ENCODE measurements at places on chromosomes 4 and X.

GRCh38 chr4:84681486-84682274 is 98.8 kb downstream of the CDS1 start:
- no peak for DNase-seq

GRCh38 chrX:68695206-68695845 is 47.9 kb downstream of the STARD8 start:
- no peak for DNase-seq

DNA sequence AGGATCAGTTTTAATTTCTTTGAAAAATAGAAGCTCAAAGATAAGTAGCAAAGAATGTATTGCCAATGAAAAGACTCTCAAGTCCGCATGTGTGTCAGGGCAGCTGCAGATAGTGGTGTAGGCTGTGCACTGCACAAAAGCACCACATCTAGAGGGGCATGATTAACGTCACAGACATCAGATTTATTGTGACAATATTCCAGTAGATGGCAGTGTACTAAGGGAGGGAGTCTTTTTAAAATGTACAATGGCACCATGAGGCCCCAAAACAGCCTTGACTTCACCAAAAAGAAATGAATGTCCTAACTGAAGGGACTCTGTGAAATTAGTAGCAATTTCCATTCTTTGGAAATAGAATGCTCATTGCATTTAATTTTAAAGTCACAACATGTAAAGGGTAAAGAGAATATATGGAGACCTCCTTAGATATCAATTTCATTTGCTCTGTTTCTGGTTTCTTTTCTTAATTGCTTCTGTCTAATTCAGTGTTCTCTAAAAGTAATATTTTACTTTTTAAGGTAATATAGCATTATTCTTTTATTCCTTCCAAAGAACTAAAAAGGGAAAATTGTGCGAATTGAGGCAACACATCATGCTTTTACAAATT is 98.4 kb downstream of the ZNF827 start:
- DNase-seq: no peak

- no peak for DNase-seq
Measured at GRCh38 chr4:8324640-8325239, 55.2 kb downstream of the HTRA3 start.

GRCh38 chr4:57048590-57049304 is 61.4 kb downstream of the IGFBP7 start:
- DNase-seq: no peak

DNA sequence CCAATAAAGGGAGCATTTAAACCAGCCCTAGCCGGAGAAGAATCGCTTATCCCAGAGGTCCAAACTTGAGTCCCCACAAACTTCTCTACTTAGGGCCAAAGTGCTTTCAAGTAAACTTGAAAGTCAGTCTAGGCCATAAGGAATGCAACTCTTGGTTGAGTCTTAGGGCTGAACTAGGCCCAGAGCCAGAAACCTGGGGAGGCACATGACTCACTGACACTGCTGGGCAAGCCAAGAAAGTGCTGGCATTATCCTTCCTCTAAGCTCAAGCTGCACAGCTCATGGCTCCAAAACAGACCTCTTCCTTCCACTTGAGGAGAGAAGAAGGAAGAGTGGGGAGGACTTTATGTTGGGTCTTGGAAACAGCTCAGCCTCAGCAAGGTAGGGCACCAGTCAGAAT is 1257.3 kb upstream of the DIAPH2 start:
- DNase-seq: no peak

DNA sequence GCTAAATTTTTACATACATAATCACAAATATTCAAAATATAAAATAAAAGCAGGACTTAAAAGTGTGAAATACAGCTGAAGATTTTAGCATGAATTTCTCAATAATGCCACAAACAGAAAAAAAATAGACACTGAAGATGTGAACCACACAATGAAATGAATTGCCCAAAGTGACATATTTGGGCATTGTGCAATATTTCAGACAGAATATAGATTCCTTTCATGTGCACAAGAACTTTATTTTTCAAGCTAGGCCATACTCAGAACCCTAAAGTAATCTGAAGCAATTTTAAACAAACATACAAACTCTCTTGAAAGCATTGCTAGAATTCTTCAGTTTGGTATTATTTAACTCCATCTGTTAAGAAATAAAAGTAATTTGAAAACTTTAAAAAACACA is 764.1 kb downstream of the STIM2 start:
- DNase-seq: no peak

DNA sequence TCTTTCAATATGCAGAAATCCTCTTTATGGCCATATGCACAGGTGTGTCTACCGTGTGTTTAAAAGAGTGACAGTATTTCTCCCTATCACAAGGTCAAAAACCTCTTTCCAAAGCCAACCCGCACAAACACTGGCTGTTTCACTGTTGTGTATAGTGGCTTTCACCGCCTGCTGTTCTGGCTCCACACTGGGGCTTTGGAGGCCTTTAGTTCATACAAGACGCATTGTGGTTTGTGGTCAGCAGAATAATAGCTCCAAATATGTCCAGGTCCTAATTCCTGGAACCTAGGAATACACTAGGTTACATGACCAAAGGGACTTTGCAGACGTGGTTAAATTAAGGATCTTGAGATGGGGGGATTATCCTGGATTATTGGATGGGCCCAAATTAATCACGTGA is 40.7 kb upstream of the FAM9A start:
- no peak for DNase-seq

- no peak for DNase-seq
Measured at GRCh38 chr4:83890816-83891215, 354.9 kb downstream of the GPAT3 start.
